Stimulated activated CD8-positive, alpha-beta memory T cell treated with anti-CD3 and anti-CD28 coated beads, Interleukin-4, amount 100 ng/mL, for 1 hour (primary cell): ENCODE measurements at places on chromosomes 1 and 21.

- DNase-seq, result no peak
These were observed 4.2 kb upstream of the LINGO4 start for GRCh38 chr1:151809290-151809984.

- DNase-seq, result no peak
These were observed 662.6 kb downstream of the MATN1 start for GRCh38 chr1:30060738-30061137.

GRCh38 chr1:193931356-193931755 lies 744.9 kb upstream of the B3GALT2 start:
- DNase-seq, result no peak

- no peak for DNase-seq
These were observed 18.2 kb downstream of the OR2C3 start for GRCh38 chr1:247517795-247518612.

DNA sequence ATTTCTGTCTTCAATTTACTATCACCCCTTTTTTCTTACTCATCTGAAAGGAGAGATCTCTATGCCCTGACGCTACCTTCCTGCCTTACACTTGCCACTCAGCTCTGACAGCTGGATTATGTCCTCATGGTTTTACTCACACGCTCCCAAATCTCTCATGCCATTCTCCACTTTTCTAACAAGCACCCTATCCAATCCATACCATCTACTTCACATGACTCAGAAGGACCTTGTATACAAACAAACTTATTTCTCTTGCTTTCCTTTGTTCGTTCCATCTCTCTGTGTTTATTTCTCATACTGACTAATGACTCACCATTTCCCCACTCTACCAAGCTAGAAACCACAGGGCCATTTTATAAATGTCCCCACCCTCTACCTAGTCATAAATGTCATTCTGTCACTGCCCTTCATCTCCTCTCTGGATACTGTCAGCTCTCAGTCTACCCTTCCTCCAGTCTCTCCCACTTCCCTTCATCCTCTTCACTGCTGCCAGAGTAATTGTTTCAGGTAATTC lies 87.3 kb downstream of the USP24 start:
- no peak for DNase-seq

DNA sequence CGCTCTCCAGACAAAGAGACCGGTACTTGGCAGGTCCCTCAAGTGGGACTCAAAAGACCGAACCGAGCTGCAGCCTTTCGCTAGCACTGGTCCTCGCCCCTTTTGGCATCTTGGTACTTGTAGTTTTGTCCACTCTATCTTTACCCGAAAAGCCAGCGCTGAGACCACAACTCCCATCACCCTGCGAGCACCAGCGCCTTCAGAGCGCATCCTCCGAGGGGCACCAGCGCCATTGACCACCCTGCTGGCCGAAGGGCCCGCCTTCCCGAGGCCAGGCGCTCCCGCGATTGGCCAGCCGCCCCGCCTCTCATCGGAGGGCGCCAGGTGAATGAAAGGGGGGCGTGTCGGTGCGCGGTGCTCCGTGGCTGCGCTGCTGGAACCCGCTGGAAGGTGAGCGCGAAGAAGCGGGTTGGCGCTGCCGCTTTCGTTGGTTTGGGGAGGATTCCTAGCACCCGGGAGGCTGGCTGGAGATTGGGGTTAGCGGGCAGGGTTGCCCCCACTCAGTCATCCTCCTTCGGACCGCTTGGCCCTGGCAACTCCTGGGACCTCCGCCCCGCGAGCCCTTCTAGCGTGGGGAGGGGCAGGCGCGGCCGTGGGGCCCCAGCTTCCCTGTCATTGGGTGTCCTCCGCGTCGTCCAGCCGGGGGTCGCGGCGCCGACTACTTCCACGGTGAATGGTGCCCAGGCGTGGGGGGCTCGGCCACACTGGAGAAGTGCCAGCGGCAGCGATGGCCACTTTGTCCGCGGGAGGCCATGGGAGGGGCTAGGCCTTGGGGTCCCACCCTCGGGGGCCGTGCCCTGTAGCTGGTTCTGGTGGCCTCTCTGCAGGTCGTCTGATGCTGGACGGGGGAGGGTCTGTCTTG lies at the start of gene ZBTB8B:
TSS of gene ZBTB8B (plus strand) at position 357 of the 862 bp plus-strand sequence. CDS start 5,553 bp downstream, outside the sequence.
- no peak for DNase-seq

DNA sequence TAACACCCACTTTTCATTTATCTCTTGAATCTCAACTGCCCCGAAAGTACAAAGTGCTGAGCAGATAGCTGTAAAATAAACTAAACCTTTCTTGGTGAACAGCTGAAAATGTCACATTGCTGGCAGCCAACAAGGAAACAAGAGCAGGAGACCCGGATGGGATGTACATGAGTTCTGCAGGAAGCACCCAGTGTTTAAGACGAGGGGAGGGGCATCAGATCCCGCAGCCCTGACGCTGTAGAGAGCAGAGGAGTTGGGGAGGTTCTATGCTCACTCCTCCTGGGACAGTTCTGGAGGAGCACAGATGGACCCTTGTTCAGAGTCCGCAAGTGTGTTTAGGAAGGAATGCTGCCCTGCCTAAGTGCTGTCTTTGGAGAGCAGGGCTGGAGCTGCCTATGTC lies 32.0 kb upstream of the EPHA8 start:
- DNase-seq, result no peak

DNA sequence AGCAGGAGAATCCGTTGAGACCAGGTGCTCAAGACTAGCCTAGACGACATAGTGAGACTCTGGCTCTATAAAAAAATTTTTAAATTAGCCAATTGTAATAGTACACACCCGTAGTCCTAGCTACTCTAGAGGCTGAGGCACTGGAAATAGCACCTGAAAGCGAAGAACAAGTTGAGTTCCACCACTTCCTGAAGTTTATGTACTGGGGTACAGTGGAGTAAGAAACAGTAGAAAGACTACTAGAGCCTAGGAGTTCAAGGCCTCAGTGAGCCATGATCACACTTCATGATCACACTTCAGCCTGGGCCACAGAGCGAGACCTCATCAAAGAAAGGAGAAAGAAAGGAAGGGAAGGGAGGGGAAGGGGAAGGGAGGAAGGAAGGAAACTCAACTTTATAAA lies 19.8 kb downstream of the RSBN1 start:
- no peak for DNase-seq

DNA sequence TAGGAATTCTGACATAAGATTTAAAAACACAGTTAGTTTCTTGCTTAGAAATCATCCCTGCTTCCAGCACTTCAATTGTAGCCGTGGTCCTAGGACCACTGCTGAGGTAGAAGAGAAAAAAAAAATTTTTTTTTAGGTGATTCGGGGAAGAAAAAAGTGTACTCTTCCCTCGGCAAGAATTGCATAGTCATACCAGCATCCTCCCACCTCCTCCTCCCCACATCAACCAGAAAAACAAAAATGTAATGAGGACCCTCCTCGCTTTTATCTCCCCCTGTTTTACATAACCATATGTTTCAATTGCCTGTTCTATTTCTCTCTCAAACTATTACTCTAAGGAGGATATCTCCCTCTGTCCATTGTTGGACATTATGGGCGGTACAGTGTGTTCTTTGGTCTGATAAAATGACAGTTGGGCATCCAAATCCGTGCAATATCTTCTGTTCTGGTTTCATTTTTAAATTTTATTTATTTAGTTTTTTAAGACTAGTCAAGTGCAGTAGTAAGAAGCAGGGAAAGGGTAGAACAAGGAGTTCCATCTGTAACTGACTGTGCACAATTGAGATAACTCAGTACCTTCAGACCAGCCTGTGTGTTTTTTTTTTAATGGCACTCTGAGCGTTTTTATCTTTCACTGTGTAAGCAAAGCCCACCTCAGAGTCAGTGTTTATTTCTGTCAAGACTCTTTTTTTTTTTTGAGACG lies 10.4 kb upstream of the MFSD2A start:
- no peak for DNase-seq

DNA sequence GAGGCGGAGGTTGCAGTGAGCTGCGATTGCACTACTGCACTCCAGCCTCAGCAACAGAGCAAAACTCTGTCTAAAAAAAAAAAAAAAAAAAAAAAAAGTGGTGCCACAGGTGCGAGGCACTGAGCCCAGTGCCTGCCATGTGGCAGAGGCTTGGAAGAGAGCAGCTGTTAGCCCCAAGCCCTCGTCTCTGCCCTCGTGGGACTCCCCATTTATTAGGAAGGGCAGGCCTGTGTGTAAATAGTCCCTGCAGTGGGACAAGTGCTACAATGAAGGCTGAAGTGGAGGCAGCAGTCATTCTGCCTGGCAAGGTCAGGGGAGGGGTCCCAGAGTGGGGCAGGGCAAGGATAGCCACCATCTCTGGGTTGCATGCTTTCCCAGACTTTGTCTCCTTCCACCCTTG lies 6.5 kb downstream of the RPS6KA1 start:
- no peak for DNase-seq

GRCh38 chr1:58748666-58749065 lies 35.2 kb downstream of the JUN start:
- DNase-seq, result no peak

DNA sequence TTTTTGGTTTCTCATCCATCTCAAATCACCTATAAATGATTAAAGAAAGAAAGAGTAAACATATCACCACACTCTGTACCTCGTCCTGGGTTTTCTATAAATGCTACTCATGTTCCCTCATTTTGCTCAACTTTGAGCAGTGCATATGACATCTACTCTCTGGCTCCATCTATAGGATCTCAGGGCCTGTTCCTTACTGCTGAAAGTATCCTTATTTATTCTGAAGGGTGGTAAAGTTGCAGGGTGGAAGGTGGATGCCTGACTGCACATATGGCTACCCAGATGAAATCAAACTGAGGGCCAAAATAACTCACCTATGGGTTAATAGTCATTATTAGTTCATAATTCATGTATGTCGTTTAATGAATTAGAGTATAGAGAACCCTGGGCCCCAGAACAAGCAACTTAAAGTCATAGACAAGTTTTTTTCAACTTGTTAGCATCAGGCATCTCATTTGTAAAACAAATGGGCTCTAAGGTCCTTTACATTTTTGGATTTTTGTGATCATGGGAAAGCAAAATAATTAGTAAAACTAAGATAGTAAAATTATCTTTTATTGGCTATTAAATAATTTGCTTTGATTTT lies 46.5 kb downstream of the NCF2 start:
- DNase-seq, result no peak

DNA sequence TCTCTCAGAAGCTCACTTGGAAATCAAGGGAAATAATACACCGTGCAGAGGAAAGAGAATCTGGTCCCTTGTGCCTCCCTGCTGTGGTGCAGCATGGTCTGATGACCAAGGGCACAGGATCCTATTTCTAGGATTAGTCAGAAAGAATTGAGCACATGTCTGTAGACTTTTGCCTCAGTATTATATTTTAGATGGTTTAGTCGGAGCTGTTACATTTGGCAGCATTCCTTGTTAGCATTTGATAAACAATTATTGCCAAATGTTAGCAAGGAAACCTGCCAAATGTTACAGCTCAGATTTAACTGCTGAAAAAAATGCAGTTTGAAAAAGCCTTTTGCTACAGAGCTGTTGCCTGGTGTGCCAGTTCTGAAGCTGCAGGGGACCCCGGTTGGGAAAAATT lies 183.5 kb upstream of the DPYD start:
- no peak for DNase-seq

DNA sequence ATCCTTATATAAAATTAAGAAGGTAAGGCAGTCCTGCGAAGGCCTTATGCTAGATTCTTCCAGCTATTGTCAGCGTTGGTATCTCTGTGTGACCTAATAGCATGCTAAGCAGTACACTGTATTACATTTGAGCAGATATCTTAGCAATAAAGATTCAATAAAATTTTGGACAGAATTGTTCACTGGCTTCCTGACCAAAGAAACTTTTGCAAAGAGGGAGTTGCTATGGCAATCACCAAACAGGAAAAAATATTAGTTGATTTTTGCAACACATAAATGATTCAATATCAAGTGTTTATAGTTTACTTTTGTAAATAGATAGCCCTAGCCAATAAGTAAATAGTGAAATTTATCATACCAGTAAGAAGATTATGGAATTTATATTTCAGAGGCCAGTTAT lies 31.0 kb upstream of the PLEKHO1 start:
- no peak for DNase-seq

DNA sequence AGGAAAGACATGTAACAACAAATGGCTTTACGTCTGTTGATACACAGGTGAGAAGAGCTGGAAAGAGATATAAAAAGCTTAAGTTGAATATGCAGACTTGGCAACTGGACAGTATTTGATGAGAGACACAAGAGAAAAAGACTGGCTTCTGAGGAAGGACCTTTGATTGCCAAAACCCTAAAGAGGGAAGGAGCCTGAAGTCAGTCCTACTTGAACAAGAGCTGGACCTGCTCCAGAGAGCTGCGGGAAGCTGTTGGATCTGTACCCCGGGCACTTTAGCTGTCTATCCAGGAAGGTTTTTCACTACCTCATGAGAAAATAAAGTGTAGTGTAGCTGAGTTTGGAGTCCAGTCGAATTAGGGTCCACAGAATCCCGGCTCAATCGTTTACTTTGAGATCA lies 25.3 kb upstream of the LRRC8B start:
- no peak for DNase-seq

GRCh38 chr21:36155603-36156338 lies 853 bp upstream of the DOP1B start:
- no peak for DNase-seq

- no peak for DNase-seq
These were observed 2.1 kb upstream of the KIF21B start for GRCh38 chr1:201025571-201026002.

DNA sequence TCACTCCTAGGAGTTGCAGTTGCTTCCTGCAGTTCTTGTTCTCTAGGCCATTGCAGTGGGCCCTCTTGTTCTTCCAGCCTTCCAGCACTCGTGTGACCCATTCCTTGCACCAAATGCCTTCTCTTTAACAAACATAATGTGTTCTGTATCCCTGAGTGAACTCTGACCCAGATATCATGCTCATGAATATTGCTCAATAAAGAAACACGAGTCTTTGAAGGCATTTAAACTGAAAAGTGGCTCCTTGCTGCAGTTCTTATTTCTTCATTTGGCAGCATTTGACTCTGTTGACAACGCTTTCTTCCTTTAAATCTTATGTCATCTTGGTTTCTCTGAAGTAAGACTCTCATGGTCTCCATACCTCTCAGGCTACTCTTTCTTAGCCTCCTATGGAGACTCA lies 100.7 kb upstream of the PDE4B start:
- no peak for DNase-seq

- no peak for DNase-seq
These were observed 338.6 kb downstream of the PAPPA2 start for GRCh38 chr1:176801514-176802020.

DNA sequence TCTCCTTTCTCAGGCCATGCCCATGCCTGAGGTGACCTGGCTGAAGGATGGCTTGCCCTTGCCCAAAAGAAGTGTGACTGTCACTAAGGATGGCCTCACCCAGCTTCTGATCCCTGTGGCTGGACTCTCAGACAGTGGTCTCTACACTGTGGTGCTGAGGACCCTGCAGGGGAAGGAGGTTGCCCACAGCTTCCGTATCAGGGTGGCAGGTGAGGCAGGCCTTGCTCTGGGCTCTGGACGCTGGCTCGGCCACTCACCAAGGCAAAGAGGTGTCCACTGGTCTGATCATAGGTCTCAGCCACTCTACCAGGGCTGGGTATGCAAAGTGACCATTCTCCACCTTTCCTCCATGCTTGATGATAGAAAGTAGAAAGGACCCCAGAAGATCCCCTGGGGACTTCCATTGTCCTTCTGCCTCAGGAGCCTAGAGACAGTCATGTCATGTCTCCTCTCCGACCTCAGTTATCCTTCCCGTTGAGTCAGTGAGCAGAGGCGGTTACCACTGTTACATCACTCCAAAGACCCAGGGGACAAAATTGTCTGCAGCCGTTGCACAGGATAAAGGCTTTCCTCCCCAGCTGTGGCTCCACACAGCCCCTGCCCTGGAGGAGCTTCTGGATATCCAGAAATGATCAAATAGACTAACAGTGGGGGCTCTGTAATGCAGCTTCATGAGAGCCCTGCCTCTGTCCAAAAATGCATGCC lies 34.2 kb downstream of the IGFN1 start:
- DNase-seq, result no peak

GRCh38 chr1:187873126-187873525 lies 1044.4 kb downstream of the PLA2G4A start:
- DNase-seq, result no peak

- no peak for DNase-seq
These were observed 69.3 kb downstream of the NR5A2 start for GRCh38 chr1:200096774-200097173.
